ENCODE measurements at places on chromosomes 12 and 14. TPM values are rescaled to one million over a fixed set of nuclear protein-coding genes. Genes with fewer than 3 reads are reported as not detected.

- DNase-seq = no peak
These were observed at the start of gene FGF23 for GRCh38 chr12:4379405-4379804. FGF23 (minus strand) TSS chr12:4379712; CDS start chr12:4379582, 130 bp downstream.

GRCh38 chr14:46197856-46198255 is 453.7 kb downstream of the RPL10L start:
- no peak for DNase-seq

TDG gene
- total RNA-seq = 17.6 TPM

- DNase-seq = no peak
These were observed 2.0 kb upstream of the SETD1B start for GRCh38 chr12:121801595-121802484.

DNA sequence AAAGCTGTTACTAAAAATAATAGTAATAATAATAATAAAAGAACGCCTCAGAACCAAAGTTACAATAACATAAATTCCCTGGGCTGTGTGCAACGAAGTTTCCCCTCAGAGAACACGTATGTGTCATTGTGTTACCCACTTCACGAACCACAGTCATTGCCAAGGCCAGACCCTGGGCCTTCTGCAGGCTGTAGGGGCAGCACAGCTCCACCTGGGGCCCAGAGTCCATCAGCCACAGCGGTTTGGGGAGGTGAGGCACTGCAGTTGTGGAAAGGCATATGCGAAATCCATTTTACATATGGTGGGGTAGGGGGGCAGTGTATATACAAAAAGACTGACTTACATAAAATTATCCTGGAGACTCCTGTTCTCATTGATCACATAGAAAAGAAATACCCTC is 56.1 kb downstream of the ESR2 start:
- DNase-seq = no peak

- DNase-seq = no peak
These were observed 51.4 kb downstream of the C14orf132 start for GRCh38 chr14:96090441-96091148.

DNA sequence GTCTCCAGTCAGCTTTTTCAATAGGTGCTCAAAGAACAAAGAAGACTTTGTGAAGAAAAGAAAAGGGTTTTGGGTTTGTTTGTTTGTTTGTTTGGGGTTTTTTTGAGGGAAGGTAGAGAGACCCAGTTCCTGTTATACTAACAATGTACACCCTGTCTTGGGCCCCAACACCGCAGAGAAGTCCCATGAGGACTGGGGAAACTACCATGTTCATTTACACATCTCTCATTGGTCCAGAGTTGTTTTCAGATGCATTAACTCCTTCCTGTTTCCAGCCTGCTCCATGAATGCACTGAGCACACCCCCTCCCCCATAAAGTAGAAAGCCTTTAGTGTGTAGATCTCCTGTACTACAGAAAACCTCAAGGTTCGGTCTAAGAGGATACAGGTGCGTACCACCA is 51.1 kb upstream of the SLC8A3 start:
- DNase-seq = no peak

DNA sequence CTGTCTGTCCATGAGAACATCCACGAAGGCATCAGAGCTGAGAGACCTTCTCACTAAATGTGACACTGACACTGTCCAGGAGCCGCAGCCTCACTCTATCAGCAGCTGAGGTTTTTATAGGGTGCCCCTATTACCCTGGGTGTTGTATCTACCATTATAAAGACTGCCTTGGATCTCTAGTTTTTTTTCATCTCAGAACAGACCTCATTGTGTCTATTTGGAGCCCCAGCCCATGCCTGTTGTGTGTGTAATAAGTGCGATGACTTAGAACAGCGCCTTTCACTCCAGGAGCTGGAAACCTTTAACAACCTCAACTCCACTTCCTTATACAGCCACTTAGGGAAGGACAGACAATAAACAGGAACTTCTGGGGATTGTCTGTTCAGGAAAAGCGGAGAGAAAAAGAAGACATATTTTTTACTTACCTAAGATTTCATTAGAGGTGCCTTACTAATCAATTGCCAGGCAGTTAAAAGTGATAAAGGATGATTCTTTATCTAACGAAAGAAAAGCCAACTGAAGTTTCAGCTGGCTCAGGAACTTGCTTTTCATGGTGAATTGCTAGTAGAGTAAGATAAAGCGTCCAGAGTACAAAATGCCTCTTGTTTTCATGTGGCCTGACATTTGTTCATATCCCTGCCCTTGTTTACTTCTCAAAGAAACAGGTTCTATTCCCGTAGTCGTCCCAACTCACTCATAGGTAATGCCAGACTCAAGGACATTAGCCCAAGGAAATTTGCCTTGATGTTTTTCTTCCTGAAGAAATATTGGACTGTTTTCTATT is 420.6 kb downstream of the RAD51B start:
- no peak for DNase-seq

GRCh38 chr14:61963926-61964325 is 201.7 kb downstream of the SNAPC1 start:
- DNase-seq = no peak

CISTR gene
- total RNA-seq = not detected

DNA sequence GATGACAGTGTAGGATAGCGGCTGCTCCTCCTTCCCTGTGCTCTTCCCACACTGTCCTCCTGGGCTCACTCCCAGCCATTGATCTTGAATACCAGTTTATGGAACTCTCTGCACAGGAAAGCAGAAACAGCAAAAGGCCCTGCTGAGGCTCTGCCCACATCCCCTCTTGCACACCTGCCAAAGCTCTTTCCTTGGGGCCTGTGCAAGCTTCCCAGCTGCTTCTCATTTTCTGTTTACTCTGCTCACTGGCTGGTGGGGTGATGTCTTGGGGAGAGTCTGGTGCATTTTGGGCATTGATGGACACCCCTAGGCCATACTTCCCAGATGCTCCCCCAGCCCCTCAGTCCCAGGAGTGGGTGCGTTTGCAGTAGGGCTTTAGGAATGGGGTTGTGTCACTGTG is 361.8 kb downstream of the TMEM121 start:
- DNase-seq = no peak

PSME1 gene
- total RNA-seq = 235 TPM

GRCh38 chr12:46296822-46297221 is 28.0 kb upstream of the SLC38A1 start:
- no peak for DNase-seq

AICDA gene
- total RNA-seq = not detected

DNA sequence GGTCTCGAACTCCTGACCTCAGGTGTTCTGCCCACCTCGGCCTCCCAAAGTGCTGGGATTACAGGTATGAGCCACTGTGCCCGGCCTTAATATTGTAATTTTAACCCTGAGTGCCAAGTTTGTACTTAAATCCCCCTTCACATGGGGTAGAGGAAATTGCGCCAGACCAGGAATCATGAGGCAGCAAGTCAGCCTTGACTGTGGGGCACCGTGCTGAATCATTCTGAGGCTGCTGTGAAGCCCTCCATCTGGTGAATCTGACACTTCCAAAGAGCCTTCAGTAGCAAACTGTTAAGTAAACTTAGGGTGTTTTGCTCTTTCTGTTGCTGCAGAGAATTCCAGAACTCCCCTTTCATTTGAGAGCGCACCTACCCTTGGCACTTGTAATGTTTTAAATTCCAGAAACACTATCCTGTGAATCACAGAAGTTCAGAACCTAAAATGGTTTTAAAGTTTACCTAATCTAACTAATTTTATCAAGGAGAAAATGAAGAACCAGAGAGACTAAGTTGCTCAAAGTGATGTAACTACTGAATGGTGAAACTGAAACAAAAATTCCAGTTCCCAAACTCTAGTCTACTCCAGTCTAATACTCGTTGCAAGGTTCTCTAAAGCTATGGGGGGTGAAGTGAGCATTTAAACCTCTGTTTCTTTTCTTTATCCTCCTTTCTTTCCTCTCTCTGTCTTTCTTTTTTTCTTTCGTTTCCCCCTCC is 7.5 kb downstream of the HEBP1 start:
- no peak for DNase-seq

Measured in glomerular endothelial cell (primary cell).